Activated T-cell treated with anti-CD3 and anti-CD28 coated beads for 1 hour (primary cell): ENCODE measurements at places on chromosomes 12 and 14.

DNA sequence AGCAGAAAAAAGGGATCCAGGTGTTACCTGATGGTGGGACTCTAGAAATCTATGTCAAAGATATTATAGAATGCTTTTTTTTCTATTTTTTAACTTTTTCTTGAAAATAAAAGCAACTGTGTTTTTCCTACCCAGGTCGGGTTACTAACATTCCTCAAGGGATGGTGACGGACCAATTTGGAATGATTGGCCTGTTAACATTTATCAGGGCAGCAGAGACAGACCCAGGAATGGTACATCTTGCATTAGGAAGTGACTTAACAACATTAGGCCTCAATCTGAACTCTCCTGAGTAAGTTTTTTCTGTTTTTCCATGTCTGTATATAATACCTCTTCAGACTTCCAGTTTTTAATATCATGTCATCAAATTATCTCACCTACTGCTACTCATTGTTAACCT, 27.6 kb upstream of the KCNMB4 start:
- no peak for DNase-seq

GRCh38 chr12:47134005-47134404, 54.2 kb upstream of the AMIGO2 start:
- DNase-seq = no peak

DNA sequence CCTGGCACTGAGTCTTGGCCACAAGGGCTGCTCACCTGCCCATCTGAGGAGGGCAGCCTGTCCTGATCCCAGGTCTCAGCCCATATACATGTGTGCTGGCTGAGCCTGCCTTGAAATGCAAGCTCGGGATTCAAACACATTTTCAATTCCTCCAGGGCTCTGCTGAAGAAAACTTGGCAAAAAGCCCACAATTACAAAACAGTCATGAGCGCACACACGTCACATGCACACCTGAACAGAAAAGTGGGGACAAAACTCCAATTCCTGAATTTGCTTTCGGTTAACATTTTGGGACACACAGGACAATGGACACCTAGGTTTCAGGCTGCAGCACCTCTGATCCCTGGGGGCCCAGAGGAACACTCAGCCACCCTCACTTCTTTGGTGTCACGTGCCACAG, 113.9 kb downstream of the RBM19 start:
- DNase-seq = no peak

GRCh38 chr14:86373886-86374285, 843.9 kb downstream of the FLRT2 start:
- no peak for DNase-seq

- no peak for DNase-seq
Measured at GRCh38 chr12:44616402-44616801, 259.7 kb downstream of the NELL2 start.

DNA sequence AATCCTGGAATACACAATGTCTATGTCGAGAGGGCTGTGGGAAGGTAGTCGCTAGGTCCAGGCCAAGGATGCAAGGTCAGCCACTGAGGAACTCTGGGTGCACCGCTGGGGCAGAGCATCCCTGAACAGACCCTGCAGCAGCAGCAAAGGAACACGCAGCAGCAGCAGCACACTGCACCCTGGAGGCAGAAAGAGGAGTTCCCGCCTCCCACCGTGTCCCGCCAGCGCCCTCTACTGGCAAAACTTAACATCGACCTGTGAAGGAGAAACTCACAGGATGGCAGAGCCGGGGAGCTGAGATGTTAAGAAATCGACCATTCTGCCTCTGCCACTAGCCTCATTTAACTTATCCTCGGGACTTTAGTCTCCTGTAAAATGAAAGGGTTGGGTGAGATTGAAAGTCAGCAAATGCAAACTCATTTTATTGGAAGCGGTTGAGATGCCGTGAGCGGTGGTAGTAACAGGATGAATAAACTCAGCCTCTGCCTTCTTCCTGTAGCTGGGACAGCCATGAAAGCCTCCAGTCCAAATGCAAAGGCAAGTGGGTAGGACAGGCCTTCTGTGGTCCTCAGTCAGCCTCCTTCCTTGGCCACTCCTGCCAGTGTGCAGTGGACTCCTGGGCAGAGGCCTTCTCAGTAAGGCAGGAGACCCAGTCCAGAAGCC, 45.6 kb downstream of the STAB2 start:
- DNase-seq = peak; percentile 7

DNA sequence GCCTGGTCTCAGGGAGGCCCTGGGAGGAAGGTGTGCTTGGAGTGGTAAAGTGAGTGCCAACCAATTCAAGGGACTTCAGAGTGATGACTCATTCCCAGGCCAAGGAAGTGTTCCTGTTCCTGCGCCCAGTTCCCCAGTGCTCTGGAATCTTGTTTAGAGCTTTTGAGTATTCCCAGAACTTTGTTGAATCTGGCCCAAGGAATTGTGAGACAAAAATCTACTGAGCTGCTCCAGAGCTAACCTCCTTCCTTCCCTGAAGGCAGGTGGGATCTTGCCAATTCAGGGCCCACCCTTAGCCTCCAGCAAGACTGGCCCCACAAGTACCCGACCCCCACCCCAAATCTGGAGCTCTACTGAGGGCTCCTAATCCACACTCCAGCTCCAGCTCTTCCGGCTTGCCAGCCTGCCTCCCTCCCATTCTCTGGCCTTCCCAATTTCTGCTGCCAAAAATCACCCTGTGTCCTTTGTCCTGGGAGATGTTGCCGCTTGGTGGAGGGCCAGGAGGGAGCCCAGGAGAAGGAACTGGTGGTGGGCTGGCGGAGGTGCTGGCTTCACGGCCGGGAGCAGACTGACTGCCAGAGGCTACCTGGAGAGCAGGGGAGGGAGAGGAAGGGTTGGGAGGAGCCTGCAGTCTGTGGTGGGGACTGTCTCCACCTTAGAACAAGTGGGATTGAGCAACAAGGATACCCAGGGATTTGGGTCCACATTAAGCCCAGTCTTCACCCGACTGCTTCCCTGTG, 2.0 kb upstream of the ATN1 start:
- no peak for DNase-seq

DNA sequence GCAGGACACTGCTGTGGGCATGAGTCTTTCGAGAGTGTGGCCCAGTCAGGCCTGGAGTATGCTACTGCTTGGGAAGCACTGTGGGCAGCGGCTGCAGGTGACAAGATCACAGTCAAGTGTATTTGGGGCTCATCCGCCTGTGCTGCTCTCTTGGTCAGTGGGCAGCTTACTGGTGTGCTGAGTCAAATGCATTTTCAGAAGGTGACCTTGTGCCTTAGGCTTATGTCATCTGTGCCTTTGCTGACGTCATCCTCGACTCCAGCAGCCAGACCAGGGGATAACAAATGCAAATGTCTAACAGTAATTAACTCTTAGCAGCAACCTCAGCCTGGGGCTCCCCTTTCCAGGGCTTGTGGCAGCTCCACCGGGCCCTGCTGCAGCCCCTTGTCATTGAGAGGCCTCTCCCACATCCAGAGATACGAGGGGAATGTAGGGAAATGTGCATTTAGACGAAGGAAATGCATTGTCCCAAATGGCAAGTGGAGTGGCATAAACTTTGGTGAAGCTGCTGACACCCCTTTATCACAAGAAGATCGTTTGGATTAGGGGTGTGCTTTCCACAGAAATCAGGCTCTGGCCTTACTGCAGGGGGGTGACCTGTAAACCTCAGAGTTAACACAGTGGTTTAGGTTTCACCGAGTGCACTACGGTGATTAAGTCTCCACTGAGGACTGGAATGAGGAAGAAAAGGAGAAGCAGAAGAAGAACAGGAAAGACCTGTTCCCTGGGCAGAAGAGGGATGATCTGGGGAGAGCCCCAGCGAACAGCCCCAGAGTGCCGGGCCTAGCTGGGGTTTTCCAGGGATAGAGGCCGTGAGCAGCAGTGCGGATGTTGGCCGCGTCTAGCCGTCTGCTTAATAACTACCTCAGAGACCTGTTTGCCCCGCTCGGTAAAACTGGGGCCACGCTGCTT, 39.7 kb downstream of the PSMA6 start:
- no peak for DNase-seq

DNA sequence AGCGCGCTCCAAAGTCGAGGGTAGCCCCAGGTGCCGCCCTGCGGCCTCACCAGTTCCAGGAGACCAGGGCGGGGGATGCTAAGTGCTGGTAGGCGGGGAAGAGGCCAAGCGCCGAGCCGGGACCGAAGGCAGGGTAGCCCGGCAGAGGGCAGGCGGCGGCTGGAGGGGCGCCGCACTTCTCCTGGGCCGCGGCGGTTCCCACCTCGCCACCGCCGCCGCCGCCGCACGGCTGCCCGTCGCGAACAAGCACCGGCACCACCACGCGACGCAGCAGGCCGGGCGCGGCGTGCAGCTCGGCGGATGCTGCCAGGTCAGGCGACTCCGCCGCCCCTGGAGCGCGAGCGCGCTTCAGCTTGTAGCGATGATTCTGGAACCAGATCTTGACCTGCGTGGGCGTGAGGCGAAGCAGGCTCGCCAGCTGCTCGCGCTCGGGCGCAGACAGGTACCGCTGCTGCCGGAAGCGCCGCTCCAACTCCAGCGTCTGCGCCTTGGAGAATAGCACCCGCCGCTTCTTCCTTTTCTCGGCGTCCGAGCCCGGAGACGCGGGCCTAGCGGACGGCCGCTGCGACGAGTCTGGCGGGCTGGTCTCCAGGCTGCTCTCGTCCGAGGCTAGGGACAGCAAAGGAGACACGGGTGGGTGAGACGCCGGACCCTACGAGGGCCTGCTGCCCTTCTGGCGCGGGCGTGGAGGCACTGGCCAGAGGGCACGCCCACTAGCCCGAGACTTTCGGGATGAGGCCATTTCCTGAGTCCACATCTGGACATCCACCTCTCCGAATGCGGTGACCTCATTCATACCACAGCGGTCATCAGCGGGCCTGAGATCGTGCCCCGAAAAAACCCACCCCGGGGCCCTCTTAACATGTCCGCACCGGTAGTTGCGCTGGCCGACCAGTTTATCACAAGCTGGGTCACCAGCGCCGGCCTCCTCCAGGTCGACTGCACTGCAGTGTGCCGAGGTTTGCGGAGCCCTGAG, 1.3 kb downstream of the NKX2-8 start:
- DNase-seq = no peak

DNA sequence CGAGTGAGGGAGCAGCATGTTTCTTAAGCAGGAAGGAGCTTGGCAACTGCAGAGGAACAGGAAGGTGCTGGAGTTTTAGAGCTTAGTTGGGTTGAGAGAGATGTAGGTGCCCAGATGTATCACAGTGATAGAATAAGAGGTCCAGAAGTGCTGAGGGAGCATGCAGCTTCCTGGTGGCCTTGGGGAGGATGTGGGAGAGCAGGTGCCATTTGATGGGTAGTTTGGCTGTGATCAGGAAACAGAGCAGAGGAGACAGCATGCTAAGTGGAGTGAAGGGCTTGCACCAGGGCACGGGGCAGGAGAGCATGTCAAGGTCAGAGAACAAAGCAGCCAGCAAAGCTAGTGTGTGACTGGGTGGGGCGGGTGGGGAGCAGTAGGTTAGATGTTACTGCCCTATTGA, 74.8 kb downstream of the PAPOLA start:
- DNase-seq = no peak

GRCh38 chr12:69720750-69721149, 17.9 kb upstream of the RAB3IP start:
- no peak for DNase-seq

DNA sequence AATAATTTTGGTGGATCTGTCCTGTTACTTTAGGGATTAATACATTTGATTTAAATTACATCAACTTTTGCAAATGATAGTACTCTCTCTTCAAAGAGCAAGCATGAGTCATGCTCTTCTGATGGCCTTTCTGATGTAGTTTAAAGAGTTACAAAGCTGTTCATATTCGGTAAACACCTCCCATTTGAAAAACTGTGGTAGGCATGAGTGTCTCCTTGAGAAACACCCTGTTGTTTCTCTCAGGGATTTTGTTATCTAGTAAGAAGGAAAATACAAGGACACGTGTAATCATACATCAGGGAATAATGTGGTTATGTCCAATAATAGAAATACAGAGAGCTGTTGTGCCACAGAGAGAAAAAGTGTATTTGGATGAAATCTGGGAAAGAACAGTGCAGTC, 53.3 kb upstream of the E2F7 start:
- DNase-seq = no peak

DNA sequence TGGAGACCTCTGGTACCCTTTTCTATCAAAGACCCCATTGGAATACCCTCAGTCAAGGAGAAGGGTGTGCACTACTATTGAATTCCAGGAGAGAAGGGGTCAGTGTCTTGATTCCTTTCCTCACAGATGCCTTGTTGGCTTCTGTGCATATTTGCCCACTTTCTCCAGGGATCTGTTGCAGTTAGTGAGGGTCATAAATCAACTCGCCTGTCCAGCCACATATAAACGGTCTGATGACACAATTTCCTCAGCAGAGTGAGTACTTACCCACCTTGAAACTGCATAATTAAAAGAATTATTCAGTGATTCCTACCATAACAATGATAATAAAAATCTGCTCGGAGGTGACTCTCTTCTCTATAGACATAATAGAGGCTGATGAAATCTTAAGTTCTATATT, 13.9 kb upstream of the DCD start:
- no peak for DNase-seq

DNA sequence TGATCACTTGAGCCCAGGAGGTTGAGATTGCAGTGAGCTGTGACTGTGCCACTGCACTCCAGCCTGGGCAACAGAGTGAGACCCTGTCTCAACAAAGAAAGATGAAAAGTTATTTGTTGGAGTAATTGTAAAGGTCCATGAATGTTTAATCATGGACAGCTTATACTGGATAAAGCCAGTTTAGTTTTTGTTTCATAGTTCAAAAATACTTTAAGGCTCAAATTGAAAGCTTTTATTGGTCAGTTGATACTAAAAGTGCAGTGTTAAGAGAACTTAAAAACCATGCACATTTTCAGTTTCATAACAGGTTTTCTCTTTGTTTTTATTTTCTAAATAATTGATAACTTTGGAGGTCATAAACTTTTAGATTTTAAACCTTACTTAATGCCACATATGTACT, 108.4 kb downstream of the MON2 start:
- DNase-seq = no peak

GRCh38 chr14:60227291-60227690, 21.7 kb upstream of the PPM1A start:
- DNase-seq = no peak

- DNase-seq = no peak
Measured at GRCh38 chr12:106455111-106455510, 97.6 kb downstream of the POLR3B start.

DNA sequence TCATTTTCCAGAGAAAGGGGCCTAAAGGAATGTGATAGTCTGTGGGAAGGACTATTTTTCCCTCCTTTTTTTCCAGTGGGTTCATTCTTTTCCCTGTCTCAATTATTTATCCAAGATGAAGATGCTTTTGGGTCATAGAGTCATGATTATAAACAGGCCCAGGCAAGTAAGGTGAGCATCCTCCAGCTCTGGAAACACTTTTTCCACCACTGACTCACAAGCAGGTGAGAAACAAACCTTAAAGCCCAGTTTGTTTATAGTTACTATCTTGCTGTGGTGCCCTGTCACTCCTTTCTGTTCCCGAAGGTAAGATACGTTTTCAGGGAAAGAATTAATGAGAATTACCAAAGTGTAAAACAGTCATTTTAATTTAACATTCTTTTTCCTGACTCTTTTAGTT, 107.7 kb upstream of the IFNG-AS1 start:
- no peak for DNase-seq

DNA sequence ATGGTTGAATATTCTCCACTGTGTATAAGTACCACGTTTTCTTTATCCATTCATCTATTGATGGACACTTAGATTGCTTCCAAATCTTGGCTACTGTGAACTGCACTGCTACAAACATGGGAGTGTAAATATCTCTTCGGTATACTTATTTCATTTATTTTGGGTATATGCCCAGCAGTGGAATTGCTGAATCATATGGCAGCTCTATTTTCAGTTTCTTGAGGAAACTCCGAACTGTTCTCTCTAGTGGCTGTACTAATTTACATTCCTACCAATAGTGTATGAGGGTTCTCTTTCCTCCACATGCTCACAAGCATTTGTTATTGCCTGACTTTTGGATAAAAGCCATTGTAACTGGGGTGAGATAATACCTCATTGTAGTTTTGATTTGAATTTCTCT, 623.1 kb upstream of the LRFN5 start:
- no peak for DNase-seq
